PC-9 (cell line): ENCODE measurements at places on chromosomes 2 and 18. TPM values are rescaled to one million over a fixed set of nuclear protein-coding genes. Genes with fewer than 3 reads are reported as not detected.

The ANO7 gene
- 6.5 and 8.5 TPM in 2 replicates for total RNA-seq

The NEU4 gene
- 0.90 and 0.92 TPM in 2 replicates for total RNA-seq

The OTOS gene
- total RNA-seq: not detected in 2 replicates

The COX7A2L gene
- total RNA-seq: 141 and 144 TPM in 2 replicates

The VWC2L gene
- not detected in 2 replicates for total RNA-seq

The BOK gene
- total RNA-seq: 72.8 and 107 TPM in 2 replicates

The ATG4B gene
- total RNA-seq: 162 and 177 TPM in 2 replicates

DNA sequence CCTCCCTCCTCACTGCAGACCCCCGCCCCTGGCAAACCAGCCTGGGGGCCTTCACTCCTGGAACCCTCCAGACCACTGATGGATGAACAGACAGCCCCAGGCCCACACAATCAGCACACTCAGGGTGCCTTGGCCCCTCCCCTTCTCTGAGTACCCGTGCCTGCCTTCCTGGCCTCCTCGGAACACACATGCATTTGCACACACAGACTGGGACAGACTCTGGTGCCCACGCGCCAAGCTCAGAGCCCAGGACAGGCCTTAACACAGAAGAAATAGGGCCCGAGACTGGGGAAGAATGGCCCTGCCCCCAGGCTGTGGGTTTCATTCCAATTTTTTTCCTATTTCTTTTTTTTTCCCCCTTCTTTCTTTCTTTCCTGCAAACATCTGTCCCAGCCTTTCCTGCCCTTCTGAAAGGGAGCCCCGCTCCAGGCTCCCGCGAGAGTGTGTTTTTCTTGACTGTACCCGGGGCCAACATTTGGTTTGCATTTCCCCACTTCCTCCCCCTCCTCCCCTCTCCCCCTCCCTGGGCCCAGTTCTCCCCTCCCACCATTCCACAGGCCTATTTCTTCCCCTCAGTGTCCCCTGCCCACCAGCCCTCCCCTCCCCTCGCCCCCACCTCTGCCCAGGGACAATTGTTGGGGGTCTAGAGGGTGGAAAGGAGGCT lies 618 bp upstream of the TNS1 start:
- no peak for DNase-seq

- no peak for DNase-seq
Measured at GRCh38 chr2:207939342-207940108, 85.8 kb downstream of the PLEKHM3 start.

- DNase-seq: no peak
Measured at GRCh38 chr2:101175991-101176390, 24.8 kb upstream of the TBC1D8 start.

GRCh38 chr2:182522405-182522896 lies 95.6 kb upstream of the PDE1A start:
- no peak for DNase-seq

- DNase-seq: no peak
Measured at GRCh38 chr2:119758881-119759450, 756 bp upstream of the PTPN4 start.

GRCh38 chr2:169386722-169387121 lies 24.4 kb upstream of the LRP2 start:
- DNase-seq: no peak

- no peak for DNase-seq
Measured at GRCh38 chr2:234164493-234165413, 114.3 kb downstream of the SPP2 start.

DNA sequence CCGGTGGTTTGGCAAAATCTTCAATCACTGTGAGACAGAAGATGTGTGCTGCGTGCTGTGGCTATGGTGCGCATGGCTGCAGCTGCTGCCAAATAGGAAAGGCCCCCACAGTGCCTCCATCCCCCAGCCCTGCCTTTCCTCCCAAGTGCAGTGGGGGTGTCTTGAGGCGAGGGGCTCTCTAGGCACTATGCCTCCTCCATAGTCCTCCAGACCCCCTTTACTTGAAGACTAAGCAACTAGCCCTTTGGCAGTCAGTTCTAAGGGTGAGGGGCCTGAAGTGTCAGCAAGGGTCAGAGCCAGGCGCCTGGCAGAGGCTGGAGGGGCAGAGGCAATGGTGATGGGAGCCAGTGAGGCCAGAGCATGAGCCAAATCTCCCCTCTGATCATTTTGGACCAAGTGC lies 13.6 kb upstream of the TMEM185B start:
- no peak for DNase-seq

DNA sequence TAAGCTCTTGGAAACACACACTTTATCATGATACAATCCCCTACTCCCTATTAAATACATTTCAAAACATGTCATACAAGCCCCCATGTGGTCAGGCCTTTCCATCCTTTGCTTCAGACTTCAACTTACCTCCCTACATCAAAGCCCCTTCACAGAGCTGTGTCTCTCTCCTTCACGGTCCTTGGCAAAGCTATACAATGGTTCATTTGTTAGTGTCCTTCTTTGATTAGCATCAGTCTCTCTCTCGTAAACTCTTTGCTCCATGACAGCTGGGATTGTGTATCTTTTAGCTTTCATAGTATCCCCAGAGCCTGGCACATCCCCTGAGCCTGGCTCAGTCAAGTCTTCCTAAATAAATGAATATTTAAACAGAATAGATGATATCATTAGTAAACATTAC lies 25.6 kb upstream of the INSIG2 start:
- no peak for DNase-seq

DNA sequence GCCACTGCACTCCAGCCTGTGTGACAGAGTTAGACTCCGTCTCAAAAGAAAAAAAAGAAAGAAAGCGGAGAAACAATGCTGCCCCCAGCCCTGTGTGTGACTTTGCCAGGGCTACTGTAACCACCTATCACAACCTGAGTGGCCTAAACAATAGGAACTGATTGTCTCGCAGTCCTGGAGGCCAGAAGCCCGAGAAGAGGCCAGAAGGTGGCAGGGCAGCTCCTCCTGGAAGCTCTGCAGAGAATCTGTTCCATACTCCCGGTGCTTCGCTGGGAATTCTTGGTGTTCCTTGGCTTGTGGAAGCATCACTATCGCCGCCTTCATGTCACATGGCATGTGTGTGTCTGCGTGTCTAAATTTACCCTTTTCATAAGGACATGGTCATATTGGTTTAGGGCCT lies 14.4 kb upstream of the RAB17 start:
- DNase-seq: peak; percentile 44

- DNase-seq: no peak
Measured at GRCh38 chr2:8684878-8685696, 3.2 kb downstream of the ID2 start.

DNA sequence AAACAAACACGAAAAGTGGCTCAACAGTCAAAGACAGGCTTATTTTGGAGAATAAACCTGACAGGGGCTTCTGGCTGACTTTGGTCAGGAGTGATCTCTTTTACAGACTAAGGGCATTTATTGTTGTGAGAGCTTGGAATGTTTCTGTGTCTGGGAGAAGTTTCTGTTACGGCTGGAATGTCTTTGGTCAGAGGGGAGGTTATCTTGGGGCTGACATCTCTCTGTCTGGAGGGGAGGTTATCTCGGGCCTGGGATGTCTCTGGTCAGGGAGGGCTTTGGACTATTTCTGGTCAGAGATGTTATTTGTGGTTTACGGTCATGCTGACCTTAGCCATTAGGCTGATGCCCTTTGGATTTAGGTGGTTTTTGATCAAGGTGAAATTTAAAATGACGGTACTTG lies 345.5 kb upstream of the FSIP2 start:
- no peak for DNase-seq

DNA sequence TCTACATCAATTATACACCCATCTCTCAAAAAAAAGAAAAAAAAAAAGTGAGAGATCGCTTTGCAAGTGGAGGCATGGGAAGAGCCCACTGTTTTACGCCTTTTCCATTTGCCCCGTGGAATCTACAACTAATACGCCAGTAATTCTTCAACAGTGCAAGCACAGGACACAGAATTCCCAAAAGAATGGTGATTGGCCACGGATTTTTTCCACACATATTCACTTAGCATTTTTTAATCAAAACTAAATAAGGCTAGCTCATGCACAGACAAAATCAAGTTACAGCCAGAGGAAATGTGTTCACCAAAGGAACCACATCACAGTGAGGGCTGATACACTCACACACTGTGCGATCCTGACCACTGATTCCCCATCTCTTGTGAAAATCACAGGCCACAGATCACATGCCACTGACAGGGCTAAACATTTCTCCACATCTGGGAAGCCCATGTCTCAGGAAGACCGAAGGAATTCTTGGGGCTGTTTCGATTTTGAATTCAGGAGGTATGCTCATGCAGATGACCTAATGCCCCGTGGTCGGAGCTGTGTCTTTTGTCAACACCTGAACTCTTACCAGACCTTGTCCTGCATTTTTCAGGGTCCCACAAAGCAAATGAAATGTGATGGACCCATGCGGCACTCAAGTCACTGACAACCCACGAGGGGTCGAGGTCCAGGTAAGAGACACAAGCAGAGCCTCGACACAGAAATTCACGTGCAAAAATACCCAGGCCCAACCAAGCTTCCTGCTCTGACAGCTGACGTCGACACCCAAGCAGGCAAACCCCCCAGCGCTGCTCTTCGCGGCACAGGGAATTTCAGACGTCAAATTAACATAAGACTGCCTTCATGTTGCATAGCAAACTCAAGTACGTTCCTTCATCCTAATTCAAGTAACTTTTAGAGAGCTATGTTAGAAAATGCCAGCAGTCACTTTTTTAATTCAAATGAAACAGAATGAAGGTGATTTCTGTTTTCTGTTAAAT lies 69.6 kb downstream of the ZNF516 start:
- DNase-seq: no peak

DNA sequence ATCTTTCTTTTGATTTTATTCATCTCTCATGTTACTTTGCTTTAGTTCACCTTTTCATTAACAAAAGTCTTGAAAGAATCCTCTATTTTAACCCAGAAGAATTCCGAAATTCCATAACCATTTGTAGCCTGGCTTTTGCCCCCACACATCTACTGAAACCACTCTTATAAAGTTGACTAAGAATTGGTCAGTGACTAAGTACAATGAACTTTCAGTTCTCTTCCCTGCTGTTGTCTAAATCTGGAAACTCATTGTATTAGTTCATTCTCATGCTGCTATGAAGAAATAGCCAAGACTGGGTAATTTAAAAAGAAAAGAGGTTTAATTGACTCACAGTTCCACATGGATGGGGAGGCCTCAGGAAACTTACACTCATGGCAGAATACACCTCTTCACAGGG lies 49.9 kb upstream of the PNPT1 start:
- DNase-seq: no peak

- DNase-seq: no peak
Measured at GRCh38 chr2:60333264-60333663, 220.2 kb downstream of the BCL11A start.

DNA sequence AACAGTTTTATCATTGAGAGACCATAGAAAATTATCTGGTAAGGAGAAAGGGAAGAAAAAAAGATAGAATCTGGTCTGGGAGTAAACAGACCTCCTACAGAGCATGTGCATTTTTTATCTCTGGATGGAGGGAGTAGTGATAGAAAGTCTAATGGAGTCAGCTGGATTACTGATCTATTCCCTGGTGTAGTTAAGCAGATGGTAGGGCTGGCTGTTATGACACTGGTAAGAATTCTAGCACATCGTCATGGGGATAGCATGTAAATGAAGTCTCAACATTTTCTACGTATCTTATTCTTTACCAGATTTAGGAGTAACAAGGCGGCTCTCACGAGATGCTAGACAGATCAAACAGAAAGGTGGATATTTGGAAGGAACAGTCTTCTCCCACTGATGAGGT lies 407.4 kb downstream of the NRXN1 start:
- DNase-seq: no peak

- no peak for DNase-seq
Measured at GRCh38 chr2:44392338-44392943, 30.7 kb downstream of the CAMKMT start.
